ENCODE measurements at places on chromosomes 6 and 20.

DNA sequence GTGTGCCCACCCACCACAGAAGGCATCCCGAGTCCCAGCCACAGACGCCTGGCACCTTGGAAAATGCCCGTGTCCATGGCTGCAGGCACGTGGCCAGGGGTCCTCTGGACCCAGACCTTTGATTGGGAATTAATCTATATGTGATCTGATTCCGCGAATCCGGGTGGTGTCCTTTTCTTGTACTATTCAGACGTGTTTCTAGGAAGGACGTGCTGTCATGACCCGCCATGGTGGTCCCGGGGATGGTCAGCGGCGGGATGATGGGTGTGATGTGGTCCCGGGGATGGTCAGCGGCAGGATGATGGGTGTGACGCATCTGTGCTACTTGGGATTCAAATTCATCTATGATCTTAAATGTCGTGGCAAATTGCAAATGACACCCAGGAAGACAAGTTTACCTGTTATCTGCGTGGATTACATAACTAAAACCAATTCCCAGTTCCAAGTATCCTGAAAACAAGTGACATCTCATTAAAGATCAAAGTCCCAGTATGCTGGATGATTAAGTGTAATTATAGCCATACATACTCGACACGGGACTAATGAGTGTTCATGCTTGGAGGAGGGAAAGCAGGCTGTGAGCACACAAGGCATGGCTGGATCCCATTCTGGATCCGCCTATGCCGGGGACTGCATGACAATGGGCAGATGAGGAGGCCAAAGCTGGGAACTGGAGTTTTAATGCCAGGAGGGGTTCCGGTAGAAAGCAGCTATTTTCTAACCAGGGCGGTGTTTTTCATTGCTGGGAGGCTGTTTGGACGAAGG, 256.5 kb downstream of the TAF4 start:
- no peak for DNase-seq

GRCh38 chr6:163707387-163708355, 293.2 kb downstream of the QKI start:
- DNase-seq = no peak

DNA sequence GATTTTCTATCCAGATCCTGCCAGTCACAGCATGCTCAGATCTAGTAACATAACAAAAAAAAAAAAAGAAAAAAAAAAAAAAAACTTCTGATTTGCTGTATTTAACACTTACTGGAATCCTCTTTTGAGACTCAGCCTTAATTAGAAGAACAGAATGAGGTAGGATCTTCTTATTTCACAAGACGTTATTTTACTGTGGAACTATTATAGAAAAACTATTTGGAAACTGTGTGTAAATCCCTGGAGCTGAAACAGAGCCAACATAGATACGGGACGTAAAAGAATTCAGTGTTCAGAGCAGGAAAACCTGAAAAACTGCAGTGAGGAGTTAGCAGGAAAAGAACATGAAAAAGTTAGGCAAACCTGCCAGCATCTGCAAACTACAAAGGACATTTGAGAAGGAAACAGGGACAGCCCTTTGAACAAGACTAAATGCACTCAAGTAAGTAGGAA, 3.4 kb upstream of the ZNF217 start:
- DNase-seq = no peak

- DNase-seq = no peak
Observed at GRCh38 chr6:101543796-101544195, 150.3 kb downstream of the GRIK2 start.

DNA sequence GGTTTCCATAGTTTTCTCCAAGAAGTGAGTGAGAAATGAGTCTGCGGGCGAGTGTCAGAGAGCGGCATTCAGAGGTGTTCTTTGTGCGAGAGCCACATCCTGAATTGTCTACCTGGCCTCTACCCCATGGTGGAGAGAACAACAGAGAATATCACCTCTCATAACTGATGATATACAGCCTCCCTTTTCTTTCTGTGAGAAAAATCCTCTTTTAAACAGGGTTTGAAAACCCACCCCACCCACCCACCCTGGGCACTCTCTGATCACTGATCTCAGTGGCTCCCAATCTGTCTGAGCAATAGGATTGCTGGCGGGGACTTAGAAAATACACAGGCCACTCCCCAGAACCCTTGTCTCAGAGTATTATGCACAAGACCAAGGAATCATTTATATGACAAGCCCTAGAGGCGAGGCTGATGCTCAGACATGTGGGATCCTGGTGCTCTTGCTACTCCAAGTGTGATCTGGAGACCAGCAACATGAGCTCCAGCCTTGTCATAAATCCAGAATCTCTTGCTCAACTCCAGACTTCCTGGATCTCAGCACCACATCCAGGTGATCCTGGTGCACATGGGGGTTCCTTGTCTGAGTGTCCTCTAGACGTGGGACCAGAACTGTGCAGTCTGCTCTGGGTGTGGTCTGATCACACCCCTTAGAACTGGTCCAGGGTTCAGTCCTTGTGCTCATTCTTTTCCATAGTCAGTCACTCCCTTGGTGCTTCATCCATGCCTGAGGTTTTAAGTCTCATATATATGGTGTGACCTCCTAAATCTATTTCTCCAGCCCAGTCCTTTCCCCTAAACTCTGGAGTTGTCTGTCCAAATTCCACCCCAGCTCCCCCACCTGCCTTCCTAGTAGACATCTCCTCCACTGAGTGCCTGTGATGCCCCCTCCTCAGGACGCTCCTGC, 5.3 kb downstream of the HLA-B start:
- DNase-seq = no peak

Measured in Caki2 (cell line).